Activated CD4-positive, alpha-beta T cell treated with anti-CD3 and anti-CD28 coated beads for 4 hours (primary cell): ENCODE measurements at places on chromosomes 3 and 15.

DNA sequence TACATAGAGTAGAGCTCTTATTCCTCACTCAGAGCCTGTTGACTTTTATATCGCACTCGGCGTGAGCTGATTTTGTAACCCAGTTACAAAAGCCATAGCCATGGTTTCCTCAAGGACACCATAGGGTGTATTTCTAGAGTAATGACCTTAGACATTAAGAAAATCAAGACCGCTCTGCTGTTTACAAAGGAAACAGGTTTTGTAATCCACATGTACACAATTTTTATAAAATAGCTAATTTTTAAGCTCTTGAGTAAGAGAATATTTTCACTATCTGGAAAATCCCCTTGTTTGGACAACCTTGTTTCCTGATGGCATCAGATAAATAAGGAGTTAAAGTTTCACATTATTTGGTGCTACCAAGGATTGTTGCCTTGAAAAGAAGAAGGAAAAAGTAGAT lies 104.7 kb downstream of the PGPEP1L start:
- no peak for DNase-seq

DNA sequence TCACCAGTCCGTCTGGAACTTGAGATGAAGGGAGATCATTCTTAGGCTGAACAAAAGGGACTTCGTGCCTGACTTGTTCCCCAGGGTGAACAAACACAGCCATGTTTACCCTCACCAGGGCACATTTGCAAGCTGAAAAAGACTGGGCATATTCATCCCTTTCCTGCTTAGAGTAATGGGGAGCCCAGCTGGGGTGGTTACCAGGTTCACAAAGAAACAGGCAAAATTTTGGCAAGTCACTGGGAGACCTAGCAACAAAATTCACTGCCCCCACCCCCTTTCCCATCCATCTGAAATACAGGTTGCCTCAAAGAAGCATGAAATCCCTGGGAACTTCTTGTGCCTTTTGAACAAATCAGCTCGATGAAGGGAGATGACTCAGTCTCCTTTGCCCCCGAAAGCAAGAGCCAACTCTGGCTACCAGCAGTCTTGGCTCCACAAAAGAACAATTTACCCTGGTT lies 775.0 kb downstream of the SQOR start:
- DNase-seq: no peak

DNA sequence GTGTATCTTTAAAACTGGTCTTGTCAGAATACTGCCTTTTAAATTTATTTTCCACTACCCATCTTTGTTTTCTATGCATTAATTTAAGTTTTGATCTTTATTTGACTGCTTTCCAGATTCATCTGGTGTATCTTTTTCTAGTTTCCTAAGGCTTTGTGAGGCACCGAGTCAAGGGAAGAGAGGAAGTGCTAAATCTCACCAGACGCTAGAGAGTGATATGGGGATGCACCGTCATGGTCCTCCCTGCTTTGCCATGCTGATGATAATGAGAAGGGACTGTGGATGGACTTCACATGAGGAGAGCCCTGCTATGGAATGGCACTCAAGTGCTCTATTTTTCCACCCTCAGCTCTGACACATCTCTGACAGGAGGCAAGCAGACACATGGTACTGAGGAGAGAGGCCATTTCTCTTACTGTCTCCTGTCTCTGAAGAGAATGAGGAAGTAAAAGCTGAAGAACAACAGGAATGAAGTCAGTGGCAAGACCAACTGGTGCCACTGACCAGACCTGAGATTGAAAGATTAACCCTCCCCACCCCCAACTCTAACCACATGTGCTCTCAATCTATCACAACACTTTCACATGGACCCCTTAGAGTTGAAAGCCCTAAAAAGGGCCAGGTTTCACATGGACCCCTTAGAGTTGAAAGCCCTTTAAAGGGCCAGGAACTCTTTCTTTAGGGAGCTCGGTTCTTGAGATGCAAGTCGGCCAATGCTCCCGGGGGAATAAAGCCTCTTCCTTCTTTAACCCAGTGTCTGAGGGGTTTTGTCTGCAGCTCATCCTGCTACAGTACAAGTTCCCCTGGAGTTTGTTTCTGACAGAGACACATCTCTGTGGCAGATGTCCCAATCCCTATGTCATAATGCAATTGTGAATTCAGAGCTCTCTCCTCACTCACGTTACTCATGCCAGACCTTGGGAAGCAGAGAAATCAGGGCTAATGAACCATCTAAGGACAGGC lies at the start of gene IQCF2:
Gene IQCF2 (plus strand): TSS at position 913 of the 963 bp plus-strand sequence. CDS start 52 bp downstream, outside the sequence.
- DNase-seq: no peak

- no peak for DNase-seq
Observed at GRCh38 chr3:126364130-126364695, 7.0 kb upstream of the KLF15 start.

- no peak for DNase-seq
Observed at GRCh38 chr3:194125442-194125841, 10.5 kb upstream of the HES1 start.

GRCh38 chr3:132253262-132253878 lies 63.8 kb upstream of the ACP3 start:
- no peak for DNase-seq
